8988T (cell line): ENCODE measurements at places on chromosomes 2 and 18.
A peak's percentile ranks its signal among the peaks of the same experiment; 100 is the strongest.

GRCh38 chr2:147538088-147538487 lies 306.7 kb upstream of the ACVR2A start:
- no peak for DNase-seq

- DNase-seq = no peak
These were observed 290.8 kb downstream of the CCDC85A start for GRCh38 chr2:56474412-56475158.

- DNase-seq = no peak
These were observed 22.5 kb upstream of the SPAG16 start for GRCh38 chr2:213261715-213262114.

- no peak for DNase-seq
These were observed 63.3 kb upstream of the GALNT5 start for GRCh38 chr2:157194097-157194688.

DNA sequence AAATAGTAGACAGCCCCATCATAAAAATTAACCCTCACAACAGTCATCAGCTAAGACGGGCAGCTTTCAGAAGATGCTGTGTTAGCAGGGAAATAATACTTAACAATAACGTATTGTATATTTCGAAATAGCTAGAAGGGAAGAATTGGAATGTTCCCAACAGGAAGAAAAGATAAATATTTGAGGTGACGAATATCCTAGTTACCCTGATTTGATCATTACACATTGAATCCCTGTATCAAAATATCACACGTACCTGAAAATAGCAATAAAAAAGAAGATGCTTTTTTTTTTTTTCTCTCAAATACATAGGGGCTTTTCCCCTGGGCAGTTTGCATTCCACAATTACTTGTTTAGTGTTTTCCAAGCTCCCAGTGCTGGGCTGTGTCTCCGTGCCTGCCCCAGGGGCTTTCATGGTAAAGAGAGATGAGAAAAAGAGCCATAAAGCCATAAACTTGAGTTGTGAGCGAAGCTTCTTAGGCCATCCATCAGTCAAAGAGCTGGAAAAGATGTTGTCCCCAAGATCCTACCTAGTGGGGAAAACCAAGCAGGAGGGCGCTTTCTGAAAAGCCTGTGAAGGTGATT lies 183.0 kb upstream of the REV1 start:
- DNase-seq = no peak

GRCh38 chr18:36424741-36425142 lies 127.2 kb downstream of the FHOD3 start:
- DNase-seq = no peak

GRCh38 chr2:217789003-217789735 lies 213.6 kb downstream of the TNS1 start:
- peak; percentile 68 for DNase-seq

GRCh38 chr2:145029873-145030272 lies 510.0 kb upstream of the ZEB2 start:
- no peak for DNase-seq

GRCh38 chr2:224039770-224040440 lies 819 bp upstream of the SERPINE2 start:
- DNase-seq = no peak

DNA sequence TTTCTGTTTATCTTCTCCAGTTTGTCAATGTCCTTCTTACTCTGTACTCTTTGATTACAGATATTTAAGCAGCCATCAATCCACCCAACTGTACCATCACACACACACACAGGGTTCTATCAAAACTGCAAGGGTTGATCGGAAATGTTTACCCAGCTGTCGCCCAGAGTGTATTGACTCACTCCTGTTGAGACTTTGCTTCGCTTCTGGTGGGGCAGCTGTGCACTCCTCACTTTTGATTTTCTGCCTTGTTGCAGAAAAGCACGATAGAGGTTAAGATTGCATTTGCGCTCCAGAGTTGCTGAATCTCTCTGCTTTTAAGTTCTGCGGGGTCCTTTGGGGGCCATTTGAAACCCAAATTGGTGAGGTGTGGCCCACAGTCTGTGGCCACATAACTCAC lies 216.2 kb downstream of the SETBP1 start:
- DNase-seq = no peak

DNA sequence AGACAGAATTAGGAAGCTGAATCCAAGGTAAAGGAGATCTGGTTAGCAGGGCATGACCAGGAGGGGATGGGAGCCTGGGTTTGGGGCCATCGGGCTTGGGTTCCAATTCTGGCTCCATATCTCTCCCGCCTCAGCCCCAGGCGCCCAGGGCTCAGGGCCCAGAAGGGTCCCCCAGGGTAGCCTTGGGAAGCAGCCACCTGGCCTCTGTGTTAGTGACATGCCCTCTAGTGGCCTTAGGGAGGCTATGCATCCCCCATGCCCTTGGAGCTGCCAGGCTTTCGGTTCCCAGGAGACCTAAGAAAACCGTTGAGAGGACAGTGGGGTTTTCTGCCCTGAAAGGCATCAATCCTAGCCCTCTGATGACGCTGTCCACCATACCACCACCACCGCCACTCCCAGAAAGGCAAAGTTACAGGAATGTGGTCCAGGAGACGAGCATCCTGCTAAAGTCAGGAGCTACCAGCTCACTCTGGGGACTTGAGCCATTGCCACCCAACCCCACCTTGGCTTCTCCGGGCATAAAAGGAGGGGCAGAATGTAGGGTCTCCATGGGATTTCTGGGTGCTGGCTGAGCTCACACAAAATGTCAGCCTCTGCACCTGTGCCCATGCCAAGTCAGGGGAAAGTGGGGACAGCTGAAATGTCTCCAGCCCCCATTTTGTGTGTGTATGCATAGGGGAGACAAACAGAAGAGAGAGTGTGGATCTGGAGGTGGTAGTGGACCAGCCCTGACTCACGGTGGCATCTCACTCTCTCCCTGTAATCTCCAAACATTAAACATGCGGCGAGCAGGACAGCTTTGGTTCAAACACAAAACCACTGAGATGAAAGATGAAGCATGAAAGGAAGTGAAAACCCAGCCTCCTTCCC lies 56.5 kb downstream of the EMX1 start:
- peak; percentile 84 for DNase-seq

DNA sequence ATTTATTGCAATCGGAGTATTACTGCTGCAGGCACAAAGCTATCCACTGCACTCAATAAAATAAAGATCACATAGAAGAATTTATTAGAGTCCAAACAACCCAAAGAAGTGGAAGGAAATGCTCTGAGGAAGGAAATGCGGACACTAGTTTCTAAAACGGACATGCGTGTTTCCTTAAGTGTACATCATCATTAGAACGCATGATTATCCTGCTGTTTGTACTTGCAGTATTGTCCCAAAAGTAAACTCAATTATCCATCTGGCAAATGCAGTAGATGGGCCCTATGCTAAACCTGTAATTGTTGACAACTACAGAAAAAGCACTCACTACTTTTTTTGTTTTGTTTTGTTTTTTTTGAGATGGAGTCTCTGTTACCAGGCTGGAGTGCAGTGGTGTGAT lies 53.6 kb downstream of the PDK1 start:
- no peak for DNase-seq

- DNase-seq = no peak
These were observed 15.2 kb downstream of the KCNJ3 start for GRCh38 chr2:154713675-154714074.

- DNase-seq = peak; percentile 83
These were observed 8.6 kb upstream of the TMEM214 start for GRCh38 chr2:27024188-27024587.

GRCh38 chr2:222521099-222521498 lies 96.8 kb downstream of the SGPP2 start:
- no peak for DNase-seq

DNA sequence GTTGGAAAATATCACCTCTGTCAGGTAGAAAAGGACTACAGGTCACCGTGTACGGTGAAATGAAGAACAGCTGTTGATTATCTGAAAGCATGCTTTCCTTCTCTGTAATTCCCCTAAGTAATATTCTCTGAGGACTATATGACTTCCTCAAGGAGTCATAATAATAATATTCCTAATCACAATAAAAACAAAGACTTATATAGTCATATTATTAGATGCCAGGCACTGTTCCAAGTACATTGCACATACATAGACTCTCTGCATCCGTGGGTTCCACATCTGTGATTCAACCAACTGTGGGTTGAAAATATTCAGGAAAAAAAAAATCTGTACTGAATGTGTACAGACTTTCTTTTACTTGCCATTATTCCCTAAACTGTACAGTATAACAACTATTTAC lies 512.4 kb upstream of the ID2 start:
- no peak for DNase-seq

- no peak for DNase-seq
These were observed 227.1 kb downstream of the MYCN start for GRCh38 chr2:16167451-16167861.

GRCh38 chr18:64179556-64180080 lies 30.7 kb upstream of the LINC00305 start:
- no peak for DNase-seq

- peak; percentile 44 for DNase-seq
These were observed 132.8 kb downstream of the TPO start for GRCh38 chr2:1546023-1546591.

- no peak for DNase-seq
These were observed 24.0 kb downstream of the ARMC9 start for GRCh38 chr2:231222318-231223000.

- DNase-seq = no peak
These were observed 3.9 kb upstream of the SERPINB2 start for GRCh38 chr18:63883617-63884016.

- DNase-seq = no peak
These were observed 395.1 kb upstream of the CDH19 start for GRCh38 chr18:66999003-66999402.

- DNase-seq = no peak
These were observed 56.2 kb downstream of the ITSN2 start for GRCh38 chr2:24304098-24304497.

DNA sequence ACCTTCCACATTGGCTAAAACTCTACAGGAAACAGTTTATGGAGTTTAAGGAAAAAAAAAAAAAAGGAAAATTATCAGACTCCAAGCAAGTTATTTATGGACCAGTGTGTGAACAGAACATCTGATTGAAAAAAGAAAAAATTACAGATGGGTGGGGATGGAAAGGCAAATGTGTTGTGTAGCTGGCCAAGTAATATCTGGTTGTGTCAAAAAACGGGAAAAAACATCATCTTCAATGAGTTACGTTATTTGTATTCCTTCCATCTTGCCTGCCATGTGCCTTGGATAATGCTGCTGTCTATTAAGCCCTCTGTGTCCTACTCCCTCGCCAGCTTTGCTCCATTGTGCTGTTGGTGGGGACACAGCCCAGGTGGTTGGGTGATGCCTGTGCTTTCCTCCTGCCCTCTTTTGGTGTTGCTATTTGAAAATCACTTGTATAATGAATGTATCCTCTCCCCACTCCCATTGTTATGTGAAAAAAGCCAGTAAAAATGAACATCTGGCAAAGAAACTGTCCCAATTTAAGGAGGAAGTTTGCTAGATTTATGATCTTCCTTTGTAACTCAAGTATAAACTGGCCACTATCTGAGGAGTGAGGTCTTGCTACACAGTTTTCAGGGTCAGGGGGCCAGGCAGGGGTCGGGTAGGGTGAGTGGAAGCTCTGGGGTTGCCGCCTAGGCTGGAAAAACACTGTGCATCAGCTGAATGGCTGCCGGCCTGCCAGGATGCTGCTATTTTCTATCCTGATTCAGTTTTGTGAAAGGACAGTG lies 155.9 kb downstream of the FMNL2 start:
- DNase-seq = no peak

DNA sequence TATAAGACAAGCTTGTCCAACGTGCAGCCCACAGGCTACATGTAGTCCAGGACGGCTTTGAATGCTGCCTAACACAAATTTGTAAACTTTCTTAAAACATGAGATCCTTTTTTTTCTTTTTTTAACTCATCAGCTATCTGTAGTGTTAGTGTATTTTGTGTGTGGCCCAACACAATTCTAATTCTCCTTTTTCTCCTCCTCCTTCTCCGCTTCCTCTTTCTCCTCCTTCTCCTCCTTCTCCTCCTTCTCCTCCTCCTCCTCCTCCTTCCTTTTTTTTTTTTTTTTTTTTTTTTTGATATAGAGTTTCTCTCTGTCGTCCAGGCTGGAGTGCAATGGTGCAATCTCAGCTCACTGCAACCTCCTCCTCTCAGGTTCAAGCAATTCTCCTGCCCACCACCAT lies 39.3 kb upstream of the GTF2A1L start:
- no peak for DNase-seq

GRCh38 chr2:100803334-100803733 lies 16.6 kb upstream of the NPAS2 start:
- DNase-seq = no peak

DNA sequence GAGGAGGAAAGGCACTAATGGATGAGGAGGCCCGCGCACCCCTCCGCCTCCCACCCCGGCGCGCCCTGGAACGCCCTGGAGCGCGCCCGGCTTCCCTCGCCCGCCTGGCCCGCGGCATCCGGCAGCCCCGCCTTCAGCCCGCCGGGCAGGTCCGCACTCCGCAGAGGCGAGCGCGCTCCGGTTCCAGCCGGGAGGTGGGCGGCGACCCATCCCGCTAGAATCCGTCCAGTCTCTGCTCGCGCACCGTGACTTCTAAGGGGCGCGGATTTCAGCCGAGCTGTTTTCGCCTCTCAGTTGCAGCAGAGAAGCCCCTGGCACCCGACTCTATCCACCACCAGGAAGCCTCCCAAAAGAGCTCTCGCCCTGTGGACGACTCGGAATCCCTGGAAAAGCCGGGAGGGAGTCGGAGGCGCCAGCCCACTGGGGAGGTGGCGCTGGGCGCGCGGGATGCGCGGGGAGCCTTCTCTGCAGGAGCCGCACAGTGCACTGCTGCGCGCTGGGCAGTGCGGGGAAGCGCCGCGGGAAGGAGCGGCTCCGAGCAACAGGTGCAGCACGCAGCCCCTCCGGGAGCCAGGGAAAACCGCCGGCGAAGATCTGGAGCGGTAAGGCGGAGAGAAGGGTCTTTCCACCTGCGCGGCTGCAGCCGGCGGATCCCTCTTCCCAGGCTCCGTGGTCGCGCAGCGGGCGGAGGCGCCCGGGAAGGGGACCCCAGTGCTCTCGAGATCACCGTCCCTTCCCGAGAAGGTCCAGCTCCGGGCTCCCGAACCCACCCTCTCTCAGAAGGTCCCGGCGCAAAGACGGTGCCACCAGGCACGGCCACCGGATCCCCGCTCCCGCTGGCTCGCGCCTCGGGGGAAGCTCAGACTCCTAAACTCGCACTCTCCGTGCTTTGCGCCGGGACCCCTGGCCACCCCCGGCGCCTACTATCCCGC lies at the start of gene GALR1:
Gene GALR1 (plus strand): TSS at position 280 of the 932 bp plus-strand sequence. CDS start 701 bp downstream, outside the sequence.
- no peak for DNase-seq

DNA sequence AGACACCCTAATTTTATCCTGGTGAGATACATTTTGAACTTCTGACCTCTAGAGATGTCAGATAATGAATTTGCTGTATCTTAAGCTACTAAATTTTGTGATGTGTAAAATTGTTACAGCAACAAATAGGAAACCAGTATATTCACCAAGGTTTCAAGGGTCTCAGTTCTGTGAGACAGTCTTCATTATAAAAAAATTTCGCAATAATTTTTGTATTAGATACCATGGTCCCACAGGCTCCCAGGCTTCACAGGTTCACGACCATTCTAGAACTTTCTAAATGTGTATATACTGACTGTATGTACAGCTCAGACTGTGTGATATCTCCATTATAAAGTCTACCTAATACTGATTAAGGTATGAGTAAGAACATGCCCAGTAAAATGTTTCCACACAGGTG lies 181.4 kb downstream of the ZNF804A start:
- no peak for DNase-seq

GRCh38 chr2:3633089-3633981 lies 24.7 kb upstream of the ALLC start:
- peak; percentile 10 for DNase-seq

GRCh38 chr18:6521803-6522418 lies 107.2 kb upstream of the L3MBTL4 start:
- no peak for DNase-seq
